ENCODE measurements at places on chromosomes 7 and 10.

- DNase-seq, result no peak
Observed at GRCh38 chr10:97736403-97736901, 476 bp upstream of the ZFYVE27 start.

DNA sequence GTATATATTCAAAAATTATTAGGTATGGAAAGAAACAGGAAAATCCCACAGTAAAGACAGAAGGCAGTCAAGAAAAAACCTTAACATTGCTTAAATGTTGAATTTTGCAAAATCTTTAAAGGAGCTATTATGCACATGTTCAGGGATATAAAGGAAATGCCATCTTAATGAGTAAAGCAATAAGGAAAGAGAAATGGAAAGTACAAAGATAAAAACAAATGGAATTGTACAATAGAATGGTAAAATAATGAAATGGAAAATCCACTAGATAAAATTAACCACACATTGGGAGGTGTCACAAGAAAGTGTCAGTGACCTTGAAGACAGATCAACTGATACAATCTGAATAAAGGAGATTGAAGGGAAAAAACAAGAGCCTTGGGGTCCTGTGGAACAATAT lies 82.0 kb downstream of the KIF20B start:
- DNase-seq, result no peak

- no peak for DNase-seq
Observed at GRCh38 chr10:71816421-71816851, 34.6 kb downstream of the PSAP start.

- no peak for DNase-seq
Observed at GRCh38 chr10:43403911-43404703, 4.9 kb downstream of the HNRNPF start.

DNA sequence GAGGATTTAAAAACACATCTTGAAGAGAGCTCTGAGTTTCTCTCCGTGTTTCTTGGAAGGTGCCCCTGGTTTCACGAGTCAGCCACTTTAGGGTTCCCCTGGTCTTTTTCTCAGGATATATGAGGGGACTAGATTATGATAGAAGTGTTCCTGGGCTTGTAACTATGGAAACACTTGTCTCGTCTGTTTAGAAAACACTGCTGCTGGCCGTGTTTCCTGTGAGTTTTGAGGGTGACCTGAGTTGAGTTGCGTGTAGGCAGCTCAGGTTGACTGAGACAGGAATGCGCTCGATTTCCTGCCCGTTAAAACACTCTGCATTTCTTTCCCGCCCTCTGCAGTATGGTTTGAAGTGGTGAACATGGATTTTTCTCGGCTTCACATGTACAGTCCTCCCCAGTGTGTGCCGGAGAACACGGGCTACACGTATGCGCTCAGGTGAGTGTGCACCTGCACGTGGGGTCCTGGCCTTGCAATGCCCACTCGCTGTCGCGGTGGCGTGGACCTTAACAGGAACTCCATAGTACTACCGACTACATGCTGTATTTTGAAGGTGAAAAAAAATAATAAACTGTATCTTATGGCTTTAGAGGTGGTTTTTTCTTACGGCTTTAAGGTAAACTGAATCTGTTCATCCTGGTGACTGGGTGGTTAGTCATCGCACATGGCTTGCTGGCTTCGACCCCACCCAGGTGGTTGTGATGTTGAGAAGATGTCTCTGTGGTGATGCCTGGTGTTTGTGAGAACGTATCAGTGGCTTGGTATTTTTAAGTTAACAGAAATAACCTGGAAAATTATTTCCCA lies at the start of gene SUN1:
TSS of gene SUN1 (plus strand) at position 310 of the 801 bp plus-strand sequence. CDS start at position 359, 49 bp downstream.
- peak; percentile 68 for DNase-seq

GRCh38 chr10:118216571-118217170 lies 125.5 kb downstream of the FAM204A start:
- DNase-seq, result no peak

DNA sequence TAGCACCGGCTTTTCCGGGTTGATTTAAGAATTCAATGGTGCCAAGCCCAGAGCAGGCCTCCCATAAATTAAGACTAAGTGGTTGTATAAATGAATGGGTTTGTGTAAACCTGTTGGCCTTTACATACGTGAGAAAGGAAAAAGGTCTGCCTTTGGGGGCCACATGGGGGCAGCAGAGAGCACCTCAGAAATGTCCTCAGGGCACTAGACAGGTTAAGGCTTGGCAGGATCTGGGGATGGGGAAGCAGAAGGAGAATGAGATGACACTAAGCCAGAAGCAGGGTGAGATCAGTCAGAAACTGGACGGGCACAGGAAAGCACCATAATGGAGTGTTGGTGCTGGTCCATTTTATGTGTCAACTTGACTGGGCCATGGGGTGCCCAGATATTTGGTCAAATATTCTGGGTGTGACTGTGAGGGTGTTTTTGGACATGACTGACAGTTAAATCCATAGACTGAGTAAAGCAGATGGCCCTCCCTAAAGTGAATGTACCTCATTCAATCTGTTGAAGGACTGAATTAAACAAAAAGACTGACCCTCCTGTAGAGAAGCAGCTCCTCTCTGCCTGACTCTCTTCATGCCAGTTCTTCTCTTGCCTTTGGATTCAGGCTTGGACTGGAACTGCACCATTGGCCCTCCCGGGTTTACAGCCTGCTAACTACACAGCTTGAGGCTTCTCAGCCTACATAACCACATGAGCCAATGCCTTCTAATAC lies 58.9 kb downstream of the FRMPD2 start:
- DNase-seq, result peak; percentile 10

- no peak for DNase-seq
Observed at GRCh38 chr10:47372726-47373125, 11.4 kb downstream of the ZNF488 start.

GRCh38 chr7:108114117-108114841 lies 15.9 kb downstream of the LAMB4 start:
- no peak for DNase-seq

DNA sequence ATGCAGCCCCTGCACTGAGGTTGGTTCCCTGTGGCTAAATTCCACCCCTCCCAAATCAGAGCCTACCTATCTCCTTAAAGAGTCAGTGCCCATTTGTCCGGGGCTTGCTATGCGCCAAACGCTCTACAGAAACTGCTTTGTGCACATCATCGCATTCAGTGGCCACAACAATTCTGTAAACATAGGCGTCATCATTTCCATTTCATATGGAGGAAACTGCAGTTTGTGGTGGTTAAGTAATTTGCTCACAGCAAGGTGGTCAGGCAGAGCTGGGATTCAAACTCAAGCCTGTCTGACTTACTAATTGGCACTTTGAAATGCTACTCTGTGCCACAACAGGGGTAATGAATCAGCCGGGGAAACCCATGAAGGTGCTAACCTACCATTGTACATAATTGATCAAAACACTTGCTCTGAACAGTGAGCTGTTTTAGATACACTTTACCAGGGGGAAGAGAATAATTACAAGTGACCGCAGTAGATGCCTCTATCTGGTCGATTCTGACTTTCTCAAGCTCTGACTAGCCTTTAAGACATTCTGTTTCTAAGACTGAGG lies 775.5 kb downstream of the LRMDA start:
- DNase-seq, result no peak

DNA sequence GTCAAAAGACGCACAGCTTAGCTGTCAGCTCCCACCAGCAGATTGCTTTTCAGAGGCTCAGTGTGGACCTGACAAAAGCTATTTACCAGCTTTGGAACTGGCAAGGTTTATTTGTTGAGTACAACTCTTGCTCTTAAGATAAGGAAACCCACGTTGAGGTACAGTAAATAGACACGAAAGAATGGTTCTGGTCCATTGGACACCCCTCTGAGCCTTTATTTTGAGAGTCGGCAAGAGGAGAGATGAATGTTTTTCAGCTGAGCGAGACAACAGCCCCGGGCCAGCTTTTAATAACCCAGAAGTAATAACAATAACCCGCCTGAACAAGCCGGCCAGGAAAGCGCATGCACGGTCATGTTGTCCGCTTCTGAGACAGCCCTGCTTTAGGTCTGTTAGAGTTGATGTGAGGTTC lies 49.0 kb downstream of the WNT2 start:
- DNase-seq, result no peak

- no peak for DNase-seq
Observed at GRCh38 chr10:123966896-123967231, 75.3 kb upstream of the CPXM2 start.

DNA sequence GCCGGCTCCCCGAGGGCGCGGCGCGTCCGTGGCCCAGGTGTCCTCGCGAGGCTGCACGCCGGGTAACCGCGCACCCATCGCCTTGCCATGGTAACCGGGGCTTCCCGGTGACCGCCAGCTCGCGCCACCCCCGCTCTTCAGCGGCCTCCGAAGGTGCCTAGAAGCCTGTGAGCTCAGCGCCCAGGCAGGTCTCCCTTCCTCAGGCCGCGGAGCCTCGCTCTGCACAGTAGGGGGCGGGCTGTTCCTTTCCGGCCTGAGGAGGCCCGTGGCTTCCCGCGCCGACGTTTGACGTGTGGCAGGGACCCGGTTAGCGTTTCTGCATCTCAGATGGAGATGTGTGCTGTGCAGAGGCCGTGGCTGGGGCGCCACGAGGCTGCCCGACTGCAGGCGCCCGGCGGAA lies 117.1 kb downstream of the DYNC2I1 start:
- peak; percentile 21 for DNase-seq

- peak; percentile 24 for DNase-seq
Observed at GRCh38 chr7:100799037-100799896, 28.1 kb downstream of the EPHB4 start.

GRCh38 chr10:43794181-43794815 lies 145.6 kb upstream of the ZNF32 start:
- no peak for DNase-seq

GRCh38 chr10:50152792-50153272 lies 85.1 kb downstream of the WASHC2A start:
- DNase-seq, result no peak

GRCh38 chr7:93799750-93800357 lies 90.7 kb downstream of the TFPI2 start:
- no peak for DNase-seq

- DNase-seq, result no peak
Observed at GRCh38 chr10:124160943-124161582, 67.7 kb upstream of the CHST15 start.

- DNase-seq, result no peak
Observed at GRCh38 chr7:97145068-97145467, 27.6 kb downstream of the SDHAF3 start.

DNA sequence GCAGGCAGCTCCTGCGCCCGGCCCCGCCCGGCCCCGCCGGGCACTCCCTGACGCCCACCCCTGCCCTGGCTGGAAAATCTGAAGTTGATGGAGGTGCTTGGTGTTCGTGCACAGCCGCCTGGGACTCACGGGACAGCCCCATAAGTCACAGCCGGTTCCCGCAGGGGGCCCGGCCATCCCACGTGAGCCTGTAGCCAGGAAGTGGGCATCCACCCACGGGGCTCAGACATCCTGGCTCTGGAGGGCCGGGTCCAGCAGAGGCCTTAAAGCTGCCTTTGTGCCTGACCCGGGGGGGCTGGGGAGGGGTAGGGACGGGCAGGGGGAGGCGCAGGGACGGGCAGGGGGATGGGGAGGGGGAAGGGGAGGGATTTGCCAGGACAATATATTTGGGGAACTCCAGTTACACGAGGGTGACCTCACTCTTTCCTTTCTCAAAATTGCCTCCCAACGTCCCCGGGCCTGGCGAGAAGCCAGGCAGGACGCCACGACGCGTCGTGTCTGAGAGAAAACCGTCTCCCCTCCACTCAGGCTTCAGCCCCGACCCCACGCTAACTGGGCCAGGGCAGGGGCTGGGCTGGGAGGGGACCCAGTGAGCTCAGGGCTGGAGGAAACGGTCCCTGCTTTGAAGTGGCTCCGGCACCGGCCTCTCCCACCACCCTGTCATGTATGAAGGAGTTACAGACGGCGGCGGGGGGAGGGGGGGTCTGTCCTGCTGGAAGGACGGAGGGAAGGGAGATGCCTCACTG lies 82.1 kb upstream of the PDGFA start:
- peak; percentile 83 for DNase-seq

GRCh38 chr10:114854906-114855305 lies 33.3 kb downstream of the FHIP2A start:
- DNase-seq, result no peak

DNA sequence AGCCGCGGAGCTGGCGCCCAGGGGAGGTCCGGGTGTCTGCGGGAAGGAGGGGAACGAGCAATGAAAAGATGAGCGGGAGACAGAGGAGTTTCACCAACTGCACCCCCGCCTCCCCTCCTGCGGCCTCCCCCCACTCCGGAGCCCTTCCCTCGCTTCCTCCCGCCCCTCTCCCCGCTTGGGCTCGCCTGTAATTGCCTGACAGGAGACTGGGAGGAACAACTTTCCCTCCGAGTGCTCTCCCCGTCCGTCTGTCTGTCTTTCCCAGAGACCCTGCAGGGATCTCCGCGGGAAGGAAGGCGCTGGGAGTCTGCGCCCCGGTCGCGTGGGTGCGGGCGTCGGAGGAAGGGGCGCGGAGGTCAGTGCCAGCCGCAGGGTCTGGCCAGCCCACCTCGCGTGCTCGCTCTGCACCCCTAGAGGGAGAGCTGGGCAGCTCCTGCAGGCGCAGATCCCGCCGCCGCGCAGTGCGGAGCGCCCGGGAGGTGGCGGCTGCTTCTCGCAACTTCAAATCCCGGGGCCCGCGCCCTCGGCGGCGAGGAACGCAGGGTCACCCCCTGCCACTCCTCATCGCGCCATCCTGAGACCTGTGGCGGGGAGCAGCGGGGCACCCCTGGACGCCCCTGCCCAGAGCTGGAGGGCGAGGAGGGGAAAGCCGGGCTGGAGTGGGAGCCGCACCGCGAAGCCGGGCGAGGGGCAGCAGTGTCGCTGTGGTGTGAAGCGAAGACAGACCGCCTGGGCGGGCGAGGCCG lies 511 bp upstream of the NRP1 start:
- no peak for DNase-seq

GRCh38 chr10:62916141-62916603 lies 100.0 kb upstream of the EGR2 start:
- no peak for DNase-seq

DNA sequence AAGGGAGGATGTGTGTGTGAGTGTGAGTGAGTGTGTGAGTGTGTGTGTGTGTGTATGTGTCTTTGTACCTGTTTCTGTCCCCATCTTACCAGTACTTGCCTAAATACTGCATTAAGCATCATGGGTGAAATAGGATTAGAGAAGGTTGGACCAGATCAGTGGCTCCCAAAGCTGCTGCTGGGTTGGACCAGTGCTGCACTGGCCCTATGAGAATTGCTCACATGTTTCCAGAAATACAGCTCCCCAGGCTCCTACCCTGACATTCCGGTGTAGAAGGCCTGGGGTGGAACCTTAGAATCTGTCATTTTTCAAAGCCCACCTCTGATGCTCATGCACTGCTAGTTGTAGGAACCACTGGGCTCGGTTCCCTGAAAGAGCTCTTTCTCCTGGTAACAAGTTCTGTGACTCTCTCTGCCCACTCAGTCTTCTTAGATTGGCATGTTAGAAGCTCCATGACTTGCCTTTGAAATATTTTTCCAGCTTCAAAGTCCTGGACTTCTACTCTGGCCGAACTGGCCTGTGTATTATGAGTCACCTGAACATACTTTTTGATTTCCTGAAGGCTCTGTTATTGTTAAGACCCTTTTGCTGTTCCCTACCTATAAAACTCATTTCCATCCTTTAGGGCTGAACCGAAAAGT lies 224.7 kb downstream of the CUX1 start:
- DNase-seq, result no peak

DNA sequence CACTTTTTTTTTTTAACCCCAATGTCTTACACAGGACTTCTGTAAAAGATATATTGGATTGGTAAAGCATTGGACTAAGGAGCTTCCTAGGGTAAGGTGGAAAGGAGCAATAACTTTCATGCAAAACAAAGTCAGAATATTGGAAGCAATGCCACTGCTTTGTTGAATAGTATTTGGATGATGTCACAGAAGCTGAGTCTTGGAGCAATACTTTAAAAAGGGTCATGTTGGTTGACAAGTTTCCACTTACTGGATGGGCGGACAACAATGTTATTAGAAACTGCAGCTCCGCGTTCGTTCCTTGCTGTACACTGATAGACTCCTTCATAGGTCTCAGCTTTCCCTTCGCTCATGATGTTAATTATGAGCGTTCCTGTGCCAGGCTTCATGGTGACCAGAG lies 101.9 kb upstream of the LAMB4 start:
- DNase-seq, result no peak

GRCh38 chr7:68470836-68471435 lies 1127.3 kb upstream of the AUTS2 start:
- no peak for DNase-seq

All from activated T-cell treated with anti-CD3 and anti-CD28 coated beads for 4 hours (primary cell).